ENCODE measurements at places on chromosomes 7 and 10.

DNA sequence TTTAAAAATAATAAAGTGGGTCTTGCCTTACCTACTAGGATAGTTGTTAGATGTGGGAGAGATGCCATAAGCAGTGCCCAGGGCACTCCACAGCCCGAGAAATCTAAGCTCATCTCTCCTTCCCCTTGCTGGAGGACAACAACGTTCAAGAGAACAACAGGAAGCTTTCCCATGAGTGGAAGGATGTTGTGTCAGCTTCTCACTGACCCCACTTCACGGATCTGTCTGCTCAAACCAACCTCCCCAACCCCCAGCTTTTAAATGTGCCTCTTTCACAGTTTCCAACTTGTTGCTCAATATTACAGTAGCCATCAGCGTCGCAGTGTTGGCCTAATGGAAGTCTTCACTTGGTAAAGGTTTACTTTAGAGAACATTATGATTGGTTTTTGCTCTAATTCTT is 72.1 kb downstream of the PTPRE start:
- no peak for DNase-seq

- DNase-seq = peak; percentile 58
Observed at GRCh38 chr10:29482591-29483431, 152.0 kb downstream of the SVIL start.

GRCh38 chr10:101567165-101568006 is 20.7 kb downstream of the POLL start:
- no peak for DNase-seq

DNA sequence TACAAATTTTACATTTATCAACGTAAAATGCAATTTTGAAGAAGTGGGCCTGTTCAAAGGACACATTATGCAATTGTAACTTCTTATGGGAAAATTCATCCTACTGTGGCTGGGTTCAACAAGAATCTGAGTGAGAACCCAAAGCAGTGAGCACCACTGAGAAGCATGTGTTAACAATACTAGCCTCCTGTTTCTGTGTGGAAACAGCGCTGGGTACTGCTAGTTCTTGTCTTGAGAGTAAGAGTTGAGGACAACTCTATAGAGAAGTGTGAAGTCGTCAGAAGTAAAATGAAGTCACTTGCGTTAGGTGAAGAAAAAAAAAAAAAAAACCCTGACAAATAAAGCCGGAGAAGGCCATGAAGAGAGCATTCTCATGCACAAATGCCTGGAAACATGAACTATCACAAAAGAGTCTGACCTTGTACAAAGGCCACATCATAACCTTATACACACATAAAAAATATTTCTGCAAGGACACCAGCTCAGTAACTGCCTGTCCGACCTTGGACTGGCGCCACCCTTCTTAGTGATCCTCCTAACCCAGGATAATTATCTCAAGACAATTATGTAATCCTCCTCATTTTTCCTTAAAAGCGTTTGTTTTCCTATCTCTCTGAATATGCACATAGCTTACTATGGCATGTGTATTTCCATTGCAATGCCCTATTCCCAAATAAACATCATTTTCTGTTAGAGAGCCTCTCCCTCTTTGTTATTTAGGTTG is 554.9 kb downstream of the HTR7 start:
- DNase-seq = no peak

DNA sequence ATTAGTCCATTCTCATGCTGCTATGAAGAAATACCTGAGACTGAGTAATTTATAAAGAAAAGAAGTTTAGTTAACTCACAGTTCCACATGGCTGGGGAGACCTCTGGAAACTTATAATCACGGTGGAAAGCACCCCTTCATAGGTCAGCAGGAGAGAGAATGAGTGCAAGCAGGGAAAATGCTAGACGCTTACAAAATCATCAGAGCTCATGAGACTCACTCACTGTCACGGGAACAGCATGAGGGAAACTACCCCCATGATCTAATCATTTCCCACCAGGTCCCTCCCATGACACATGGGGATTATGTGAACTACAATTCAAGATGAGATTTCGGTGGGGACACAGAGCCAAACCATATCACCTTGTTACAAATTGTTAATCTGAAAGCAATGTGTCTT is 15.8 kb downstream of the TAS2R39 start:
- DNase-seq = no peak

DNA sequence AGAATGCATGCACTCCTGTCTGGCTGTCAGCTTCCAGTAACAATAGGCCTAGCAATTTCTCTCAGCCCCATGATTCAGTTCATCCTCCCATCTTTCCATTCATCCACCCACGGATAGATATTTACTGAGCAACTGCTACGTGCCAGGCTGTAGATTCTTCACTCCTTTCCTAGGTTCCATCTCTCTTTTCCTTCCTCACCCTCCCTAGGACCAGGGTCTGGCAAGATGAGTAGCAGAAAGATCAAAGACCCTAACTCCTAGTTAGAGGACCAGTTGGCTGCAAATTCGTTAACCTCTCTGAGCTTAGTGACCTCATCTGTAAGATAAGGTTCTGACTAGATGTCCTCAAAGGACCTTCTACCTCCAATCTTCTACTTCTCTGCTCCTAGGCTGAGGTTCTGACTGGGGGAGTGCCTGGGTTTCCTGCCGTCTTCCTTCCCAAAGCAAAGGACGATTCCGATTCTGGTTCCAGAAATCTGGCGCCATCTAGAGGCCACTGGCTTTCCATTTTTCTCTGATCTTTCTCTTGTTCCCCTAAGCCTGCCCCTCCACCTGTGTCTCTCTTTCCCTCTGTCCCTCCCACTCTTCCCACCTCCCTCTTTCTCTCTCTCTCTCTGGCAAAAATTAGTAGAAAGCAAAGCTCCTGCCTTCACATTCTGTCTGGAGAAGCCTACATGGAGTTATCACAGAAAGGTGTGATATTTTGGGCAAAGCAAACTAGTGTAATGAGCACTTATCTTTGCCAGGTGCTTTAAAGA is 26.2 kb downstream of the TBATA start:
- DNase-seq = peak; percentile 87

DNA sequence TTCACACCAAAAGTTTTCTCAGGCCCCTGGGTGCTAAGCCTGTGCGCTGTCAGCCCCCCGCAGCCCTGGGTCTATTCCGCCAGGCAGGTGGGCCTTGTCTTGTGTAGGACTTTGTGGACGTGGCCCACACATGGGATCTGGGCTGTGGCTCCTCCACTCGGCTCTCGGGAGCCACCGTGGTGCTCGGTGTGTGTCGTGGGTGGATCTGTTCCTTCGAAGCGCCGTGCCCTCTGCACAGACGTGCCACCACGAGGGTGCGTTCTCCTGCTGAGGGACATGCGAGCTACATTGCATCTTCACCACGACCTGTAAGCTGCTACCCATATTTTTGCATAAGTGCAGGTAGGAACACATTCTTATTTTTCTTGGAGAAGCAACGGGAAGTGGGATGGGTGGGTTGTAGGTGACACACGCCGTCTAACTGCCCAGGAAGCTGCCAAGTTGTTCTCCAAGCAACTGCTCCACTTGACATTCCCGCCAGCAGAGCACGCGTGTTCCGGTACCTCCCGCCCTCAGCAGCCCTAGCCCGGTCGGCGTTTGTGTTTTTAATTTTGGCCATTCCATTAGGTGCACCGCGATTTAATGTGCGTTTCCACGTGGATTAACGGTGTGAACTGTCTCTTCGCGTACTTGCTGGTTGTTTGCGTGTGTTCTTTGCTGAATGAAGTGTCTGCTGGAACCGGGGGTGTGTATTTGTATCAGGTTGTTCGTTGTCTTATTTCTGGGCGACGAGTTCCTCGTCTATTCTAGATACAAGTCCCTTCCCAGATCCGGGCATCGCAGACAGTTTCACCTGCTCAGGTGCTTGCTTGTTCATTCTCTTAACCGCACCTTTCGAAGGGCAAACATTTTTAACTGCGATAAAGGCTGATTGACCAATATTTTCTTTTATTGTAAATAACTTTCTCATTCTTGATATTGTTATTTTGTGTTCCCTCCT is 47.4 kb upstream of the CFAP46 start:
- no peak for DNase-seq

DNA sequence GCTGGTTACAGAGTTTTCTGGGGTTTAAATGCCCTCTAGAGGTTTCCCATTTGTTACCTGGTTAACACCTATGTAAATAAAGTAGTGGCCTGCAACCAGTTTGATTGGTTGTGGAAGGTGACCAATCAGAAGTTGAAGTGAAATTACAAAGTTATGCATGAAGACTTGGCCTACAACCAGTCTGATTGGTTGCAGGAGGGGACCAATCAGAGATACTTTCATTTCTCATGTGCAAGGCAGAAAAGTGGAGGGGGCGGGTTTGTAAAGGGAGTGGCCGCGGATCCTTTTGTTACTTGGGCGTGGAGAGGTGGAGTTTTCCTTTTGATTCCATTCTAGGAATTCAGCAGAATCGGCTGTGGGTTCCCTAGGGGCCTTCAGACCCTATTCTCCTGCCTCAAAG is 80.8 kb downstream of the SEC23IP start:
- no peak for DNase-seq

- no peak for DNase-seq
Observed at GRCh38 chr7:127474457-127474856, 81.9 kb upstream of the ZNF800 start.

- DNase-seq = peak; percentile 79
Observed at GRCh38 chr10:132879408-132880127, 62.8 kb downstream of the CFAP46 start.

- no peak for DNase-seq
Observed at GRCh38 chr7:139695588-139695987, 82.2 kb downstream of the HIPK2 start.

GRCh38 chr10:99598011-99598410 is 22.2 kb downstream of the SLC25A28 start:
- DNase-seq = no peak

DNA sequence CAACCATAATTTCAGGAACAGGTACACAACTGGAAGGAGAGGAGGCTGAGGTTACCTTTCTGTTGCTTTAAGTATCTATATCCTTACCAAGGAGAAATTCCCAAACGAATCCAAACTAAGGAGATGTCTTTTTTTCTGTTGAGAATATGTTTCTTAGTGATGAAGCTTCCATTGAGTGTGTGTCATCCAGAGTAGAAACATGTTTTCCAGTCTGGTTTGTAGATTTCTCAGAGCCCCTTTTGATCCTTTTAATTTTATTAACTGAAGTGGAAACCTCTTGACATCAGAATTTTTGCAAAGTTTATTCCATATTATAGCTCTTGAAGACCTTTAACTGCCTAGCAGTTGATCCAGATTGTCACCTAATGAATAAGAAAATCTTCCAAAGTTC is 207.1 kb upstream of the FERD3L start:
- no peak for DNase-seq
